ENCODE measurements at places on chromosomes 12 and 14.

GRCh38 chr14:68590201-68590522 lies 202.7 kb downstream of the ZFP36L1 start:
- DNase-seq: no peak

DNA sequence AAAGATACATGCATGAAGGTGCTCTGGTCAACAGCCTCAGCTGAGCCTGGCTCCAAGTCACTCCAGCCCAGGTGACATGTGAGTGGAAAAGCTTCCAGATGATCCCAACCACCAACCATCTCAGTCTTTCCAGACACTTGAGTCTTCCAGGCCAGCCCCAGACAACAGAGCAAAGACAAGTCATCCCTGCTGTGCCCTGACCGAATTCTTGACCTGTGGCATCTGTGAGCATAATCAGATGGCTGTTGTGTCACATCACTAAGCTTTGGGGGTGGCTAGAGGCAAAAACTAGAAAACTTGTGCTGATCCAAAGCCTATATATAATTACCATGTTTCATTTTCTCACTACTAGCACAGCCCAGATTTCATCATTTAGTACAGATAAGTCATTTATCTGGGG lies 50.8 kb upstream of the ISM2 start:
- no peak for DNase-seq

DNA sequence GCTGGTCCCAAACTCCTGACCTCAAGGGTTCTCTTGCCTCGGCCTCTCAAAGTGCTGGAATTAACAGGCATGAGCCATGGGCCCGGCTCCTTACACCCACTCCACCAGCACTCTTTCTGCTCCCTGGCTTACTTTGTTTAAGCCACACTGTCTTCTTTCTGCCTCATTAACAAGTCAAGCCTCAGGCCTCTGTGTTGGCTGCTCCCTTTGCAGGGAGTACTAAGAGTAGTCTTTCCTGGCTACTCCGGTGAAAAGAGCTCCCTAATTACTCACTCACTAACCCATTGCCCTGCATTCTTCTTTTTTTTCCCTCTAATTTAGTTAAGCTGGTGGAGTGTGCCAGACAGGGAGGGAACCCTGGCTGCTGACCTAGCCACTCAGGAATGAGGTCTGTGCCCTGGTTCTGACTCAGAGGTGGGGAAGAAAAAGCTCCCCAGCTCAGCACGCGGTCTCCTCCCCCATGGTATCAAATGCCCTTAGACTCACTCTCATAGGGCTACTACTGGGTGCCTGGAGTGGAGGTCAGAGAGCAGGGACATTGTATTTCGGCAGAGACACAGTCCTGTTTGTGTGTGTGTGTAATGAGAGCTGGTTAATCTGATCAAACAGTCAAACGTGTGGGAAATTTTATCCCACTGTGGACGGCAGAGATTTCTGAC lies 19.8 kb downstream of the GALNT6 start:
- no peak for DNase-seq

GRCh38 chr14:95085321-95085720 lies 72.0 kb downstream of the DICER1 start:
- DNase-seq: no peak

GRCh38 chr12:111448266-111448830 lies 42.6 kb downstream of the SH2B3 start:
- no peak for DNase-seq

DNA sequence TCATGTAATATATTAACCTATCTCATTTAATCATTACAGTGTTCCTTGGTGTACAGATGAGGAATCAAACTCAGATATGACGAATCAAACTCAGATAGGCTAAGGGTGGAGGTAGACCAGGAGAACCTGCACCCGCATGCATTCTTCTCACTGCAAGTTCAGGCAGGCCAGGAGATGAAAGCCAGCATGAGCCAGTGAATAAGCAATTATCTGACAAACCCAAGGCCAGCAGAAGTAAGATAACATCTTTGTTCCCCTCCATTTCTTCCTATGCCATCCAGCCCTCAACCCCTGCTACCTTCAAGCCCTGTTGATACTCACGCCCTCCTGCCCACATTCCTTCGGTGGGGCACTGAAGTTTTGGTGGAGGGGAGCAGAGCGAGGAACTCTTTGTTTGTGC lies 152.2 kb downstream of the ETV6 start:
- DNase-seq: no peak

DNA sequence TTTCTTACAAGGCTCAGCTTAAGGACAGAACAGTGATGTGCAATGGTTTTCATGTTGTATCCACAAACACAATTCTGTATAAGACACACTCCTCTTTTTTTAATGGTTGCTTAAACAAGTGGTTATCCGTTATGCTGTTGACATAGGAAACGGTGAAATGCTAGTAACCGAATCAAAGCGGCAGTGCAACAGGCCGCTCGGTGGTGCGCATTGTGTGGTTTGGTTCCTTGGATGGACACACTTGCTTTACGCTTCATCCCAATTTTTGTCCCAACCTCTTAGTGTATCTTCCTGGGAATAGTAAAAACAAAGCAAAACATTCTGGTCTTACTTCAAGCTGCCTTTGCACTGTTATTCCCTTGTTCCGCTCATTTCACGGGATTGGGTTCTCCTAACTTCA lies 650 bp upstream of the PTGER2 start:
- no peak for DNase-seq

DNA sequence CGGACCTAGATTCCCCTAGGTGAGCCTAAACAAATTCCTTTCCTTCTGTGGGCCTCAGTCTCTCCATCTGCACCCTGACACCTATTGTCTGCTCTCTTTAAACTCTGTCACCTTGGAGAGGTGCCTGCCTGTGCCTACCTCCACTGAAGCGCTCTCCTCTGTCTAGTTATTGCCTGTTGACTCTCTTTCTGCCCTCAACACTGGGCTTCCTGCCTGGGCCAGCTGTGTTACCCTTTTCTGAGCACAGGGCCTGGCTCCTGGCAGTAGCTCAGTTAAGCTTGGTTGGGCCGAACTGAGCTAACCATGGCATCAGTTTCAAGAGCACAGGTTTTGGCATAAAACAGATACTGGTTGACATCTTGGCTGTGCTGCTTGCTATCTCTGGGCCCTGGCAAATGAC lies 43.5 kb downstream of the PRMT8 start:
- no peak for DNase-seq

DNA sequence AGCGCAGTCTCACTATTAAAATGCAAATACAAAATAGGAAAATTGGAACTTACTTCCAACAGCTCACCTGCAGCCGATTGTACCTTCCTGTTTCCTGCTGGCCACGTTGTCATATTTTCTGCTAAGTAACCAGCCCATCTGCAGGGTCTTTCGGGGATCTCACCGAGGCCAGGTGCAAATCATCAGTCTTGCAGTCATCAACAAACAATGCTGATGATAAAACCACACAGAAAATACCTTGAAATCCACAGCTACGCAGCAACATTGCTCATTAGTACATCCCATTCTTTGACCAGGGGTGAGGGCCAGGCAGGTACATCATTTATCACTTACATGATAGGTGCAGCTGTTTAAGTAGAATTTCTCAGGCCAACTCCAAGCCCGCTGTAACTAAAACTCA lies 406.9 kb downstream of the TMEM121 start:
- no peak for DNase-seq

DNA sequence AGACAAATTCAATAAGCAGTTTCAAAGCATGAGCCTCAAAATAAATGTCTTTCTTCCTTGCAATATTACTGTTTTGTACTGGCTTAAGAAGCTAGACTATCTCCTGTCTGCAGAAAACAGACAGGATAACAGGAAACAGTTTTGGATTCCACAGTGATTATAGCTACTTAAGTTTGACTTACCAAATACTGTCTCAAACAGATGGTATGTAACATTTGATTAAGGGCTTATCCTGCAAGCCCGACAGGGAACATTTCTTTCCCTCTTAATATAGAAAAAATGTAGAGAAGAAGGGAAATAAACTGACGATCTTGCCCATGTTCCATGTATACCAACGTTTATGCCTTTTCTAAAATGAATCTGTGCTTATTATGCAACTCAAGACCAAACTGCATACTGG lies 179.9 kb upstream of the EEA1 start:
- DNase-seq: no peak

DNA sequence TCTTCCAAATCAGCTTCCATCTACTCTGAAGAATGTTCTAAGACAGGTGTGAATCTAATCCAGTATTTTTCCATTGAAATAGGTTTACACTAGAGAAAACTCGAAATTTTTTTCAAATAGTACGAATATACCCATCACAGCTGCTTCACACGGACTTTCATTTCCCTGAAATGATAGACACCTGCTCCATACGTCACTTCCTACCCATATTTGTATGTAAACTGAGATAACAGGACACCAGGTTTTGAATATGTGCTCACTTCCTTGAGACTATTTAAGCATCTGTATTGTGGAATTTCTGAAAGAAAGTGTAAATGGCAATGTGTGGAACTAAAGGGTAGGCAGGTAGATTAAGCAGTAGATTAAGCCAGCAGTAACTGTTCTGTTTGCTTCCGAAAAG lies 13.4 kb upstream of the ITPR2 start:
- DNase-seq: no peak

DNA sequence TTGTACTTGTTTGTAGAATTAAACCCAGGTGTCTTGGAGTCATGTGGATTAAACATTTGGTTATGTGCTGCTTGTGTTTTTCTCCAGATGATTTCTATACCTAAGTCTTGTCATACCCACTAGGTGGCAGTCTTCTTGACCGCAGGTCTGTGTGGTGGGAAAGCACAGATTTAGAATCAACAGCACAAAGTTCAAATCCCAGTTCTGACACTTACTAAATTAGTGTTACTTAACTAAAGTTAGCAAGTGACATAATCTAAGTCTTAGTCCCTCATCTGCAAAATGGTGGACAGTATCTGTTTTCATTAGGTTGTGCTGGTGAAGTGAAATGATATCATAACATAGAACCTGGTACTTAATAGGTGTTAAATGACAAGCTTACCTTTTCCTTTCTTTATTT lies 151.0 kb upstream of the ARHGAP5 start:
- DNase-seq: no peak

DNA sequence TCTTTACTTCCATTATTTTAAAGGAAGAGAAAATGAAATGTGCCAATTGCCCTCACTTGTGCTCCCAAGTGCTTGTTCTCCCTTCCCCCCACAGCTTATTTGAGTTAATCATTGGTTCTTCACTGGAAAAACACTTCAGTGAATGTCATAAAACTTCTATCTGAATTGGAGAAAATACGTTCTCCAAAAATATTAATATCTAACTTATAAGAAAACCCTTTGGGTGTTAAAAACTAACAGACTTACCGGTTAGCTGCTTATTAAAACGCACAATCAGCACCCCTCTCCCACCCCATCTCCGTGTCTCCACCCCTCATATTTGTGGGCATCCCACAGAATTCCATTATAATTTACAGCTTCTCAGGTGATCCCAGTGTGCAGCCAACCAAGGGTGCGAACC lies 31.7 kb downstream of the PLEKHA5 start:
- no peak for DNase-seq

DNA sequence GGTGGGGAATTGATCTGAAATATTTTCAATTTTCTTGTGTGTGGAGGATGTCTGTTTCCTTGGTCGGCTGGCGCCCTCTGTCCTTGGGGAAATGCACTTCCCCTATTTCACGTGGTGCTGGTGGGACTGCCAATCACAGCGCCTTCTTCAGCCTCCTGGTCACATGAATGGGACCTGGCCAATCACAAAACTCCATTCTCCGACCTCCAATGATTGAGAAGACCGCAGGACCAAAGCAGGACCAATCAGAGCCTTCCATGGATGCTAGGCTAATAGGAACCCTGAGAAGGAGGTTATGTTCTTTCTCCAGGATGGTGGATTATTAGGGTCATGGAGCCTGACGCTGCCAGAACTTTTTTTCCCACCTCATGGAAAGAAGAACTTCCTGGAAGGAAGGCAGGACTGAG lies 188.7 kb downstream of the TTC8 start:
- no peak for DNase-seq

- DNase-seq: no peak
These were observed 138.0 kb downstream of the ZNF664 start for GRCh38 chr12:124111006-124111405.

DNA sequence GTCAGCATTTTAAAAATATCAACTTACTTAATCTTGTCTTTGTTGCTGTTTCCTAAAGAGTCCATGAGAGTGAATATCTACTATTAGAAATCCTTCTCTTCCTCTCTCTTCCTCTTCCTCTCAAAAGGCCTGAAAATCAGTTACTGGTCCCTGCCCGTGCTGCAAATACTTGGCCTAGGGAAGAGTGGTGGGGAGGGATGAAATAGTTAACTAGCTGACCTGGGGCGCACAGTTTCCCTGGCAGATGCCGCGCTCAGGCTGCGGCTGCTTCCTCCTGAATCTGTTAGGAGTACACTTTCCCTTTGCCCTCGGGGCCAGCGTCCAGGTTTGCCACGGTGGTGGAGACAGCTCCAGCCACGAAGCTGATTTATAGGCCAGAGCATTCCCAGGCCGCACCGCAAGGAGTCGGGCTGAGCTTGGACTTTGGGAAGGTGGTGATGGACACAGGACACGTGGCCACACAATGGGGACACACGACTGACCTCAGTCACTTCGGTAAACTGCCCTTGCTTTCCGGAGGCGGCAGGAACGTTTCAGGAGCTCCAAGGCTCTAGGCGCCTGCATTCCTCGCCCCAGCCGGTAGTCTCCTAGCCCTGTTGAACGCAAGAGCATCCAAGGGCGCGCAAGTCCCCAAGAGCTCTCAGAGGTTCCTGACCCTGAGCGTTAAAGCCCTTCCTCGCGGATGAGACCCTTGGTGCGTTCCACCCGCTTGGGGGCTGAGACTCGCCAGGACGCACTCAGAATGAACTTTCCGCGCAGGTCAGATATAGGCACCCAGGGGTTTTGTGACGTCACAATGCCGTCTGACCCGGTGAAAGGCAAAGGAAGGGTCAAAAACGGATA lies 7.1 kb upstream of the ASCL1 start:
- no peak for DNase-seq

- DNase-seq: no peak
These were observed 481.4 kb downstream of the MDGA2 start for GRCh38 chr14:47194055-47194454.

GRCh38 chr14:59275668-59276067 lies 87.2 kb downstream of the DAAM1 start:
- no peak for DNase-seq

GRCh38 chr12:123659996-123660727 lies 10.8 kb upstream of the TCTN2 start:
- DNase-seq: no peak

DNA sequence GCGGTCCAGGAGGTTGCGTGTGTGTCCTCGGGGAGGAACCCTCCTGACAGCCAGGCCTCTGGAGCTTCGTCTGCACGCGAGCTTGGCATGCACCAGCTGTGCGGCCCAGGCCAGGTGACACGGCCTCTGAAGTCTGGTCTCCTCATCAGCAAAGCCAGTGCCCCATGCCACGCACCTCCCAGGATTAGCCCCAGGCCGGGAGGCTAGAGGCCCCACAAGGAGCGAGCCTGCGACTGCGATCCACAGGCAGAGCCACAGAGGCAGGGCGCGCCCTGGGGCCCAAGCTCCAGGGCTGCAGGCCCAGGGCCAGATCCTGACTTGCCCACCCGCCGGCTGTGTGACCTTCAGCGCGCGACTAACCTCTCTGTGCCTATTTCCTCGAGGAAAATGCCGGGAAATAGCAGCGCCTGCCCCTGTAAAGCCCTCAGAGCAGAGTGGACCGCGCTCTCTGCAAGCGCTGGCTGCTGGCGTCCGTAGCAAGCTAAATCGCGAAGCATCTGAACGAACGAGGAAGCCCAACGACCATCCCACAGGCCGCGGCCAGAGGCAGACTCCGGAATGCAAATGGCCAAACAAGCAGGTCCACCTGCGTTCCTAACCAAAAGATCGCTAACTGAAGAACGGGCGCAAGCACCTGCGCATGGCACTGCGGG lies 492 bp upstream of the BTBD6 start:
- no peak for DNase-seq

- DNase-seq: no peak
These were observed 207.6 kb upstream of the FOXN3 start for GRCh38 chr14:89624500-89625156.

- DNase-seq: no peak
These were observed 13.4 kb downstream of the LGALS3 start for GRCh38 chr14:55142466-55142865.

Measured in stimulated activated CD4-positive, alpha-beta T cell treated with anti-CD3 and anti-CD28 coated beads, TNF-alpha, amount 100 ng/mL, for 4 hours (primary cell).